ENCODE measurements at places on chromosomes 2 and 18. TPM values are rescaled to one million over a fixed set of nuclear protein-coding genes. Genes with fewer than 3 reads are reported as not detected.
A peak's percentile ranks its signal among the peaks of the same experiment; 100 is the strongest.

CCDC68 gene
- total RNA-seq, result 7.9 TPM

SIX2 gene
- 5.1 TPM for total RNA-seq

ZBTB7C gene
- 14.7 TPM for total RNA-seq

GRCh38 chr2:169439900-169440299 is 39.4 kb upstream of the BBS5 start:
- DNase-seq, result no peak

GRCh38 chr18:24014986-24015638 is 558 bp downstream of the TTC39C start:
- peak; percentile 40 for DNase-seq

DNA sequence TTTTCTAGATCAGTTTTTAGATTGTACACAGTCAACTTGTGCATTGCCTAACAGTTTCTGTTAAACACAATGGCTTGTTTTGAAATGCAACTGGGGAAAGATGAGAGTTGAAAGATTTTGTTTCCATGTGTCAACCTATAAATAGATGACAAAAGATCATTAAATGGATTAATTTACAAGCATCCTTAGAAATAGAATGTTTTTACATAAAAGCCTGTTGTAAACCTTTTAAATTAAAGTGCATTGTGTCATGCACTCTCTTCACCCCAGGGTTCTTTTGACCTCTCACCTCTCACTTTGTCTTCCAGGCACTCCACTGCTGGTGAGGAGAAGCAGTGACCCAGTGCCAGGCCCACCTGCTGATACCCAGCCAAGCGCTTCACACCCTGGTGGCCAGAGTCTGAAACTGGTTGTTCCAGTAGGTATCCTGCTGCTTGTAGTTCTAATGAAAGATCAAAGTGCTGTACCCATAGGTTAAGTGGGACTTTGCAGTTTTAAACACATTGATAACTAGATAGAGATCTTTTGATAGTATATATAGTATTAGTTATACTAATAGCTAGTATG is 502.1 kb downstream of the PARD3B start:
- DNase-seq, result no peak

DNA sequence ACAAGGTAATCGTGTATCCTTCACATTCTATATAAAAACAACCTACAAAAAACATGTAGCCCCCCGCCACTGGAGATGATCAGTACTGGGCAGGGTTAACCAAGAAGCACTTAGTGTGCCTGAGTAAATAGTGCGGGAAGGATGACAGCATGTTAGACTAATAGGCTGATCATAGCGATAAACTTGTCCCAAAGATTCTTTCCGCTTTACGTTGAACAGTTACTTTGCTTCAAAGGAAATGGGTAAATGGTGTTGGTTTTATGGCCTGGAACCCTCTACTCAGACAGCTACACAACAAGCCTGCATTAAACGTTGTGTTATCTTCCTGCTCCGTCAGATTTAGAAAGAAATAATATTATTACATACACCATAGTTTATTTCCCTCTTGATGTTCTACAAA is 67.7 kb downstream of the CTAGE1 start:
- no peak for DNase-seq

Measured in prostate gland (tissue), 2 donors.